ENCODE measurements at places on chromosomes 6 and 20.

- no peak for DNase-seq
These were observed 120.4 kb upstream of the PDE7B start for GRCh38 chr6:135731116-135731515.

DNA sequence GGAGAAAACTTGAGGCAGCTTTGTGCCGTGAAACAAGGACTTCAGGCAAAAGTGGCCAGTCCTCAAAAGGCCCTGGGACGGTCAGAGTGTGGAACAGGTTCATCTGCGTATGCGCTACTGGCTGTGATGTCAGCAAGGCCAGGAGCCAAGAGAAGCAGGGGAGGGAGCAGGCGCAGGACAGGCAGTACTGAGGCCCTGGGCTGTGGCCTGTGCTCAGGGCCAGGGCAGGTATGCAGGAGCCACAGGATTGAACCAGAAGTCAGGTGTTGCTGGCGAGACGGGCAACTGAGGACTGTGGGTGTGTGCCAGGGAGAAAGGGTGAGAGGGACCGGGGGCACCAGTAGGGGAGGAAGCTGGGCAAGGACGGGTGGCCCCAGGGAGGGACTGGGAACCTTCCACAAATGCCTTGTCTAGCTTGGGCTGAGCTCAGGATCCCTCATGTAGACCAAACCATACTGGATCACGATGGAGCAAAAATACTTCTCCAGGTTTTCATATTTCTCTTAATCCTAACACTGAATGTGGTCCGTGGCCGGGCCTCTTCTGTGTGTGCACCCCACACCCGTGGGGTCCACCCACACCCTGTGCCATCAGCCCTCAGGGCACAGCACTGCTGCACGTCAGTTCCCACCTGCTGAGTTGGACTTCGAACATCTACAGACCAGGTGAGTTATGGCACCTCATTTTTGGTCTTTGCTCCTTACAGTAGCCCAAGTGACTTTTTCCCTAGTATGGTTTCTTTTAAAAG lies 46.9 kb downstream of the GINS1 start:
- no peak for DNase-seq

GRCh38 chr6:163098827-163099479 lies 315.6 kb upstream of the QKI start:
- no peak for DNase-seq

DNA sequence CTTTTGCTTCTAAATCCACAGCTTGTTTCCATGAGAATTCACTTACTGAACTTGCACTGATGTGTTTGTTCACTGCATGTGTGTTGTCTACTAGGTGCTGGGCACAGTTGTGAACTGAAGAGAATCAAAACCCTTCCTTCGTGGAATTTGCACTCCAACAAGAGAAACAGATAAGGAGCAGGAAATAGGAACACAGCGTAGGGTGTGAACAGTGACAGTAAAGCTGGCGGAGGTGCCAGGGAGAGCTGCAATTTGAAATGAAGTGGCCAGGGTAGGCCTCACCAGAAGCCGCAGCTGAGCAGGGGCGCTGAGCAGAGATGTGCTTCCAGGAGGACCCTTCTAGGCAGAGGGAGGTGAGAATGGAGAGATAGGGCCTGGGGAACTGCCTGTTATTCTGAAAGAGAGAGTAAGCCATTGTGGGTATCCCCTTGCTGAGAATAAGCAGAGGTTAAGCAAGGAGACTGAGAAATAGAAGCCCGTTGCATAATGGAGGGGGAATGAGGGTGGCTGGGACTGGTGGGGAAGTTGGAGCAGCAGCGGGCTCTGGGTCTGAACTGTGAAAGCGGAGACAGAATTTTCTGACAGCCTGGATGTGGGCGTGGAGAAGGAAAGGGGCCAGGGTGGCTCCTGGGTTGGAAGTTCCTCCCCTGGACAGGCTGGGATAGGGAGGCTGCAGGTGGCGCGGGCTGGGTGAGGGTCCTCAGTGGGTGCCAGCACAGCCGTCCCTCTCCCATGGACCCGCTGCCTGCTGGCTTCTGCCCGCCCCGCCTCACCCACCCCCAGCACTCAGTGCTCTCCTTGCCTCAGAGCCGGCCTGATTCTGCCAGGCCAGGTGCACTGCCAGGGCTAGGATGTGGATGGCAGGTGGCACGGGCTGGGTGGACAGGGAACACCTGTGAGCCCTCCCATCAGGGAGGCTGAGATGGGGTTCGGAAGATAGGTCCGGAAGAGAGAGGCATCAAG lies 114.7 kb upstream of the AFDN start:
- DNase-seq = no peak

DNA sequence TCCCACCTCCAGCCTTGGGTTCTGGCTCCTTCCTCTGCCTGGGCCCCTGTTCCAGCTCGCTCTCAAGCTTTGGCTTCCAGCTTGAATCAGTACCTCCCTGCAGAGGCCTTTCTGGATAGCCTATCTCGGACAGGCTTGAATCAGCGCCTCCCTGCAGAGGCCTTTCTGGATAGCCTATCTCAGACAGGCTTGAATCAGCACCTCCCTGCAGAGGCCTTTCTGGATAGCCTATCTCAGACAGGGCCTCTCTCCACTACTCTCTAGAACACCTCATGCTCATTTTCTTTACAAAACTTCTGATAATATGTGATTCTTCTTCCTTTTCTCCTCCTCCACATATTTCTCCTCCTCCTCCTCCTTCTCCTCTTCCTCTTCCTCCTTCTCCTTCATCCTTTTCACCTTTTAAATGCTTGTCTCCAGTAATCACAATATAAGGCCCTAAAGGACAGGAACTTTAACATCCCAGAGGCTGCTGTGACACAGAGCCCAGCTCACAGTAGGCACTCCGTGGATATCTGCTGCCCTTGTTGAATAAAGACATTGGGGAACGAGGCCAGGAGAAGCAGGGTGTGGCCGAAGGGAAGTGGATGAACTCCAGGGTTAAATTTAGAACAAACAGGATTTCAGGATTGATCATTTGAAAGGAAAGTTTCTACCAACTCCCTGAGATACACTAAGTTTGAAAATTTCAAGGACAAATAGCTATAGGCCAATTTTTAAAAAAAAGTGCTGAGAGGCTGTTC lies 9.3 kb upstream of the RPS6KA2 start:
- DNase-seq = no peak

DNA sequence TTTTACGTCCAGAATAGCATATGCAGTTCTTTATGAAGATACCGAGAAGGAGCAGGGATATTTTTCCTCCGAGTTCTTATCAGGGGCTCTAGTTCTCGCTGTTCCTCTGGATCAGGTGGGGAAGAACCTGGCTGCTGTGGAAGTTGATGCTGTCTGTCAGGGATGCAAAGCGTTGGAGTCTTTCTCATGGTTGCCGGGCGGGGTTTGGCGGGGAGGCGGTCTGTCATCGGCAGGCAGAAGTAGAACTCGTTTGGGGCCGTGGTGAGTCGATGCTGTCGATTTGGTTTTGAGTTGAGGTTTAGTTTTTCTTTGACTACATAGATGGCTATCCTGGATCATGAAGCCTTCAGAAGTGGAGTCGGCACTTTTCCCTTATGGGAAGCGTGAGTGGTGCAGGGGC lies 691.2 kb downstream of the QKI start:
- no peak for DNase-seq

GRCh38 chr20:361561-361960 lies 14.7 kb downstream of the NRSN2 start:
- DNase-seq = no peak

GRCh38 chr20:23459461-23460150 lies 6.9 kb upstream of the CST11 start:
- DNase-seq = no peak

DNA sequence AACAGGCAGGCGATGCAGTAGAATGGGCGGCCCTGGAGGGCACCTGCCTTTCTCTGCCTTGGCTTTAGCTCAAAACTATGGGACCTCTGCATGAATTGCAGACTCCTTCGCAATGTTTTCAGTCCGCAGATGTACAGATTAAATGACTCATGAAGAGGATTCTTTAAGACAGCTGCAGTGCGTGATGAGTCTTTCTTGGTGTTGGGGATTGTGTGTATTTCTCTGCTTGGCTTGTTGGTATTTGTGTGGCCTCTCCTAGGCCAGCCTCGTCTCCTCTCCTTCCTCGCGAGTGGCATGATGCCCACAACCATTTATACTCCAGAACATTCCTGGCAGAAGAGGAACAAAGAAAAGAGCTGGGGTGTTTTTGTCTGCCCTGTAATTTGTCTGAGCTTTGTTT lies 110.6 kb downstream of the SYNDIG1 start:
- no peak for DNase-seq

DNA sequence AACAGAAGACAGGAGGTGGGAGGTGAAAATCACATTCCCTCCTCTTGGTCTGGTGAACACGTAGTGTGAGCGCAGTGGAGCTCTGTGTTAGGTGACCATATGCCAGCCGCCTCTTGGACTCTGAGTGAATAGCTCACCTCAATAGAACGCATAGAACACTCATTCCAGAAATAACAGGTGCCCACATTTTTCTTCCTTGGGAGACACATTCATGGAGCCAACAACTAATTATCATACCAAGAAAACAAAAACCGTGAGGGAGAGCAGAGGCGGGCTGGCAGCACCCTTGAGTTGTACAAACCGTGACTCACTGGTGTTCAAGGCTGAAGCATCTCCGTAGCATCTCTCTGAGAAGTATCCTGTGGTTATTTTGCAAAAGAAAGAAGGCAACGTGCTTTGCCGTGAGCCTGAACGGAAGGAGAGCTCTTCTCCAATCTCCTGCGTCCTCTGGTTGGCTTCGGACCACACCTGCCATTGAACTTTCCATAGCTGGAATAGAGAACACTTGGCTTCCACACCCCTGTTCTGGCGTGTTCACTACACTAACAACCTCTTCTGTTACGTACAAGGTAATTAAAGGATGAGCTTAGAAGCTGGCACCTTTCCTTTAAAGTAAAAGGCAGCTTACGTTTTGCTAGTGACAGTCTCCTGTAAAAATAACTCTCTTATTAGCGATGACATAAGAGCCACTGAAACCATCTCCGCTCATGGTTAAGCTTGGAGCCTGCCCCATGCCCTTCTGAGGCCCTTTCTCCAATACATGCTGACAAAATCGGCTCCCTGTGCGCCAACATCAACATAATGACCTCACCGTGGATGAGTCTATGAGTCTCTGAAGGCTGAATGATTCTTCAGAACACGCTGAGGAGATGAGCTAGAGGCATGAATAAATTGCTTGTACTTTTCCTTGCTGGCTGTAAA lies 30.2 kb upstream of the SGK1 start:
- no peak for DNase-seq

- no peak for DNase-seq
These were observed 141.2 kb downstream of the FAM83B start for GRCh38 chr6:54987633-54988290.

DNA sequence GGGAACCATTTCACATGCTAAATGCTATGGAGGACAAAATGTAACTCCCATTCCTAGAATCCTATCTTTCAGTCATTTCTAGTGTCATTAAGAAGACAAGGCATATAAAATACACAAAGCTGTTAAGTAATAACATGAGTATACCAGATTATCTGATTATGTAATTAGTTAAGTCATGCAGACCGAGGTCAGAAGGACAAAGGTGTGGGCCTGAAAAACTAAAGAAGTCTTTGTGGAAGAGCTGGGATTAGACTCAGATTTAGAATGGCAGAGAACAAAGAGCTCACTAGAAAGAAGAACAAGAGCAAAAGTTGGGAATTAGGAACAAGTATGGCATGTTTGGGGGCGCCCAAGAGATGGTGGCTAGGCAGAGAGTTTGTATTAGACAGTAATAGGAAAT lies 37.0 kb downstream of the EFHC1 start:
- no peak for DNase-seq

DNA sequence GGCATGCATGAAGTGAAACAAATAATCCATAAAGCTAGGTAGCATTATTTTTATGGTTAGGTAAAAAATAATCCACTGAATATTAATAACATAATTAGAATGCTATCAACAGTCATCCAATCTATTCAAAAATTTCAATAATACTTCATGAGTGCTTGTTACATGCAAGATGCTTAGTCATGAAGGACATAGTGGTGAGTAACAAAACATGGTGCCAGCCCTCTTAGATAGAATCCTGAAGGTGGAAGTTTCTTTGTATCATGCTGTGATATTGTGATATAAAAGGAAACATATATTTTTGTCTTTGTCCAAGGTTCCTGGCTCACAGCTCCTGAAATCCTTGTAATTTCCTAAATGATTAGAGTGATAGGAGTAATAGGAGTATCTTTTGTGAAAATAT lies 14.9 kb downstream of the RCAN2 start:
- DNase-seq = no peak

DNA sequence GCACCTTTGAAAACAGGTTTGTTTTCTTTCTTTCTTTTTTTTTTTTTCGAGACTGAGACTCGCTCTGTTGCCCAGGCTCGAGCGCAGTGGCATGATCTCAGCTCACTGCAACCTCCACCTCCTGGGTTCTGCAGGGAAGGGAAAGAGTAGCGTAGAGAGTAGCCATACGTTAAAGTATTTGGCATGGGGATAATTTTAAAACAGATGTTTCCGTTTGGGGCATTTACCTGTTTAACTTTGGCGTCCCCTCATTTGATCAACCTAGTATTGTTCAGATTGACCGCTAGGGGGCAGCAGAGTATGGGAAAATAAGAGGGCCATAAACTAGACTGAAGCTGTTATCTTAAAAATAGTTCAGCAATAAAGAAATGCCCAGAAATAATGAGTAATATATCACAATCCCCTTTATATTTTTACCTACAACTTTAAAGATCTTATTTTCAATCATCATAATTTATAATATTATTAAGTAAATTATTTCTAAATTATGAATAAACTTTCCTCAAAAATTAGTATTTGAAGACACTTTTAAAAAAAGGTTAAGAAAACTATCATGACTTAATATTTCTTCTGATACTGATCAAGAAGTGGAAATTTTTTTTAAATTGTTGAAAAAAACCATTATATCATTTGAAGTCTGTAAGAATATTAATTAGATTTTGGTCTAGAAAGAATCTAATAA lies 7.6 kb upstream of the TAAR9 start:
- DNase-seq = peak; percentile 27

DNA sequence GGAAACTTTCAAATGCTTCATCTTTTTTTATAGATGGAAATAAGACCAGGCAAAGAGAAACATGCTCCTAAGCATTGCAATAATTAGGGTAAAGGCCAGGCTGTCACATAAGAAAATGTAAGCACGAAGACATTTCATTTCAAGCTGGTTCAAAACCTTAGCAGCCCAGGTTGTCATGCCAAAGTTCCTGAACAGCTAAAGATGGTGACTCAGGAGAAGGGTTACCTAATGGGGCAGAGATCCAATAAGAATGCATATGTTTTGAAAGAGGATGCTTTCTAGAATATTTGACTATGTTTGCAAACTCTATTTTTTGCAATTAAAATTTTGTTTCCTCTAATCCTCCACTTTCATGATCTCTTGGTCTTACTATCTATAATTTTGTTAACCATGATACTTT lies 65.6 kb upstream of the PHACTR2 start:
- no peak for DNase-seq

- DNase-seq = no peak
These were observed 64.0 kb upstream of the KCNK16 start for GRCh38 chr6:39386487-39386886.

DNA sequence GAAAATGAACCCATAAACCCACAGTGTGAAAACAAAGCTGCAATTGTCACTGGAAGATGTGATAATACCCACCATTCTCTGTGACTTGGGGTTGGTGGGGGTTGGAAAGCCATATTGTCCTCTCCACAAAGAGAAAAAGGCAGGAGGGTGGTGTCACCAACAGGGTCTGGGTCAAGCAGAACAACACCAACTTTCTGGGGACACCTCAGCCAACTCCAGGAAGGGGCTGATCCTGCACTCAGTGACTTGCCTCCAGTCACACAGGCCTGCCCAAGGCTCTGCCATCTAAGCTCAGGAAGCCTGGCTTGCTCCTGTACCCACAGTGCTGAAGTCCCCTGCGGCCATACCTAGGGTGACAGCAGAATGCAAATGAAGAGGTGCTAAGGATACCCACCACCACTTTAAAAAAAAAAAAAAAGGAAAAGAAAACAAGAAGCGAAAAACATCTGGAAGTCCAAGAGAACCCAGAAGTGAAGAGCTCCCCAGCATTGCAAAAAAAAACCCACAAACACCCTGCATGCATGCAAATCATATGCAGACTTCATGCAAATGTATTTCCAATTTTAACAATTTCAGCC lies 110.6 kb downstream of the PREX1 start:
- DNase-seq = no peak
